ENCODE measurements at places on chromosomes 2 and 18.

- DNase-seq, result no peak
Measured at GRCh38 chr2:26269571-26270158, 24.9 kb downstream of the HADHB start.

GRCh38 chr2:33071591-33071990 lies 124.8 kb downstream of the LTBP1 start:
- no peak for DNase-seq

GRCh38 chr2:233092432-233093165 lies 32.5 kb downstream of the INPP5D start:
- DNase-seq, result no peak

DNA sequence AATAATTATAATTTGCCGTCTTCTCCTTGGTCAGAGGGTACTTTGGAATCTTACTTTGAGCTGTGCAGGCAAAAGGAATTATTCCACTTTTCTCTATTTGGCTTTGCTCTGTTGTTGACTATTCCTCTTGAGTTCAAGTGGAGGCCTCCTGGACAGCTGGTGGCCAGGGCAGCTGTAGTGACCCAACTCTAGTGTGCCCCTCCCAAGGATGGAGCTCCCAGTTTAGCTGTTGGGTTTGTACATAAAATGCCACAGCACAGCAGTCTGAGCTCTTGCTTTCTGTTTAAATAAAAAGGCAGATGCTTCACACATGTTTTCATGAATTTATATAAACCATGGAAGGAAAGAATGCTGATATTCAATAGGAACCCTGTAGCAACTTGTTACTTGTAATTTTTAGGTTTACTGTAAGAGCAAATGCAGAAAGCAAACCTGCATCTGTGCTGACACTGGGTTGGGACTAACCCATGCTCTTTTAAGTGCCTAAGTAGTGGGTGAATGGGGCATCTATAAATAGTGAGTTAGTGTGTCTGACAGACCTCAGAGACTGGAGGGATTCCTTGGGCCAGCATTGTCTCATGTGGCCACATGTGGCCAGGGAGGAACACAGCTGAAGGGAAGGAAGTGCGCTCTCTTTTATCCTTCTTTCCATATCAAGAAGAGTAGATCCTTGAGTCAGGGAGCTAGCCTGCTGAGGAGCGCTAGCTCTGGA lies 121.8 kb downstream of the FHOD3 start:
- no peak for DNase-seq

GRCh38 chr2:240460781-240461431 lies 25.4 kb downstream of the GPC1 start:
- no peak for DNase-seq
